ENCODE measurements at places on chromosomes 3 and 15. TPM values are rescaled to one million over a fixed set of nuclear protein-coding genes. Genes with fewer than 3 reads are reported as not detected.

DNA sequence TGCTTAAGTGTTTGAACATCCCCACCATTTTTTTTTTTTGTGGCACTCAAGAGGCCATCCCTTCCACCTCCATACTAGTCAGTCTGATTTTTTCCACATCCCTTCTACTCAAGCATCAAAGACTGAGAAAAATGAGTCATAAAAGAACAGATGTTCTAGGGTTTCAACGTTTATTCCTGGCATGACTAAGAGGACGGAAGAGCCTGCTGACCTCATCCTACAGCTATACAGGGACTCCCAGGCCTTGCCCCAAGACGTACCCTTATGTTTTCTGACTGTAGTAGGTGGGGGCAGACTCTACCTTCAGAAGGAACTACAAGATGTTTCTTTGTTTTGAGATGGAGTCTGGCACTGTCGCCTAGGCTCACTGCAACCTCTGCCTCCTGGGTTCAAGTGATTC lies 3.3 kb upstream of the ITPKA start:
- no peak for DNase-seq

DNA sequence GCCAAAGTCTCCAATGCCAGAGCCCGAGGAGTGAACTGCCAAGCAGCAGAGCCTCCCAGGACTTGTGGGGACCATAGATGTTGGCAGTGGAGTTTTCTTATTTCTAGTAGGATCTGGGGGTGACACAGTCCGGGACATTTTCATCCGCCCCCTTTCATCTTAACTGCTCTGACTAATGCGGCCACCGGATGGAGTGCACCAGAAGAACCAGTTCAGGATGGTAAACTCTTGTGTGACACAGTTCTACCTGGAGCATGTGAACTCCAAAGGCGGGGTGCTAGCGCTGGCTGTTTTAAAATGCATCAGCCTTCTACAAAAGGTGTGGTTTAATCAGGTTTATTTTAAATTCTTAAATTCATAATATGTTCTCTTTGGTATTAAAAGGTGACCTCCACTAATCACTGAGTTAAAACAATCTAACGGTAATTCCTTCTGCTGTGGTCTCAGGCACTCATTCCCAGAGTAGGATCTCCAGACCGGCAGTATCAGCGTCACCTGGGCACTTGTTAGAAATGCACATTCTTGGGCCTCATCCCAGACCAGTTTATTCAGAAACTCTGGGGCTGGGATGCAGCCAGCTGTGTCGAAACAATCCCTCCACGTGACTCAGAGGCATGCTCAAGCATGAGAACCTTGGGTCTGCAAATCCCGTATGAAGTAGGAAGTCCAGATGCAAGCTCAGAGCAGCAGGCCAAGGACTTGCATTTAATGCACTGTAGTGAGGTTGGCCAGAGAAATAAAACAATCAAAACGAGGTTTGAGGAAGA lies 105.5 kb downstream of the GABRB3 start:
- DNase-seq: peak; percentile 22

DNA sequence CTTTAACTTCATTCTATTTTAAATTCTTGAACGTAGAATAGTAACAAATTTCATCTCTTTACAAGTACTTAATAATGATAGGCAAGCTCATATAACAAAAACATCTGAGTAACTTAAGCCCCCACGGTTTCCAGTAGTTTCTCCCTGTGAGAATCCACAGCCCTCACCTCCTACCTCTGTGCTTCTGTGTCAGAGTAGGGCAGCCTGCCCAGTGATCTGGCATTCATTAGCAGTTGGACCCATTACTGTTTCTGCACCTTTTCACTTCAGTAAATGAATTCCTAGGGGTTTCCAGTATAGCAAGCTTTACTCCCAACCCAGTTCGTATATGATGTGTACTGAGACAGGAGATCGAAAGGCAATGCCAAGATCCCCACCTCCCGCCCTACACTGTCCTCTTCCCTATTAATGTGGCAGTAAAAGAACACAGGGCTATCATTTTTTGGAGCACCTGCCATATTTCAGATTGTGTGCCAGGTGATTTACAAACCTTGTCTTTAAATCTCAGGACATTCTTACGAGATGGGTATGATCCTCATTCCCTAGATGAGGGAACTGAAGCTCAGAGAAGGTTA lies 40.8 kb downstream of the EIF2AK4 start:
- DNase-seq: no peak

- DNase-seq: peak; percentile 12
These were observed 64.2 kb downstream of the MOBP start for GRCh38 chr3:39531665-39532064.

- DNase-seq: no peak
These were observed 765.5 kb downstream of the OTOL1 start for GRCh38 chr3:162262129-162262528.

DNA sequence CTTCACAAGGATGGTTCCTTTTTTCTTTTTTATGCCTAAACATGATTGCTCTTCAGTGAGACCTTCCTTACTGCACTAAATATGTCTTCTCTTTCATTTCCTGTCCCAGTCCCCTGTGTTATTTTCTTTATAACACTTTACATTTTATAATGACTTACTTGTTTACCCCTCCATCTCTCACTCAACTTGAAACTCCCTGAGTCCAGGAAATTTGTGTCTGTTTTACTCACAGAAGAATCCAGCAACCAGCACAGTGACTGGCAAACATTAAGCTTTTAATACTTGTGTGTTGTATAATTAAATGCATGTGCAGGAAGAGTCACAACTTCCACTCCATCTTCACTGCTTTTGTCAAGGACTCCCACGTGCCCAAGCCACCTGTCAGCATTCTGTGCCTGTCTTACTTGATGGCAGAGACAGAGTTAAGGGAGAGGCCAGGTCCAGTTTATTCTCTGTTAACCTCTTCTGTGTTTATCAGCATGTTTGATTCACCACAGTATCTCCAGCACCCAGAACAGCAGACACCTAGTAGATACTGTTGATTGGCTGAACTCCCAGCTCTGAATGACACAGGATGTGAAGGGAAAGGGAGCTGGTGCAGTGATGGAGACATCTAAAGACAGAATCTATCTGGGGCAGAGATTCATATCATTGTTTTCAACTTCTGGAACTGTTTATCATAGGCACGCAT lies 42.8 kb downstream of the SSR3 start:
- DNase-seq: no peak

- no peak for DNase-seq
These were observed 393.3 kb downstream of the TBC1D5 start for GRCh38 chr3:17349093-17349492.

DNA sequence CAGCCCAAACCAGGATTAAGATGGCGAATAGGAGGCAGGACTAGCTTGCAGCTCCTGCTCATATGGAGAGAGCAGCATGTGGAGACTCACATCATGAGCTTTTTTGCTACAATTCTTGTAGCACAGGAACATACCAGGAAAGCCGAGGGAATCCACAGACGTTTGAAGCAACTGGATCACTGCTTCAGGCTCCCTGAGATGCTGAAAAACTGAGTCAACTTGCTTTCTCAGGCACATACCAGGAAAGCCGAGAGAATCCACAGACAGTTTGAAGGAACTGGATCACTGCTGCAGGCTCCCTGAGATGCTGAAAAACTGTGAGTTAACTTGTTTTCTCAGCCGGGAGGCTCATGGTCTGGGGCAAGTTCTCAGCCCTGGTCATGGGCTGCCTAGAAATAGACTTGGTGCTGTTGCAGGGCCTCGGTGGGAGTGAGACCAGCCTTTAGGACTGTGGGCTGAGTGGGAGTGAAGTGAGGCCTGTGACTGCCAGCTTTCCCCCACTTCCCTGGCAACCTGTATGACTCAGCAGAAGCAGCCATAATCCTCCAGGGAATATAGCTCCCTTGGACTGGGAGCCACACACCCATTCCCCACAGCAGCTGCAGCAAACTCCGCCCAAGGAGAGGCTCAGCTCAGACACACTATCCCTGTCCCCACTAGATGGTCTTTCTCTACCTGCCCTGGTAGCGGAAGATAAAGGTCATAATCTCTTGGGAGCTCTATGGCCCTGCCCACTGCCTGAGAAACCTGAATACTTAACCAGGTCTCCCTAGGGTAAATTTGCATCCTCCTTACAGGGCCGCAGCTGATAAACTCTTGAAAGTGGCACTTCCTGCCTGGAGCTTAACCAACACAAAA lies 51.9 kb upstream of the PFN2 start:
- no peak for DNase-seq

- DNase-seq: no peak
These were observed 75.3 kb downstream of the SYNPR start for GRCh38 chr3:63353383-63353782.

GRCh38 chr3:9111866-9112265 lies 137.6 kb downstream of the SRGAP3 start:
- DNase-seq: peak; percentile 29

DNA sequence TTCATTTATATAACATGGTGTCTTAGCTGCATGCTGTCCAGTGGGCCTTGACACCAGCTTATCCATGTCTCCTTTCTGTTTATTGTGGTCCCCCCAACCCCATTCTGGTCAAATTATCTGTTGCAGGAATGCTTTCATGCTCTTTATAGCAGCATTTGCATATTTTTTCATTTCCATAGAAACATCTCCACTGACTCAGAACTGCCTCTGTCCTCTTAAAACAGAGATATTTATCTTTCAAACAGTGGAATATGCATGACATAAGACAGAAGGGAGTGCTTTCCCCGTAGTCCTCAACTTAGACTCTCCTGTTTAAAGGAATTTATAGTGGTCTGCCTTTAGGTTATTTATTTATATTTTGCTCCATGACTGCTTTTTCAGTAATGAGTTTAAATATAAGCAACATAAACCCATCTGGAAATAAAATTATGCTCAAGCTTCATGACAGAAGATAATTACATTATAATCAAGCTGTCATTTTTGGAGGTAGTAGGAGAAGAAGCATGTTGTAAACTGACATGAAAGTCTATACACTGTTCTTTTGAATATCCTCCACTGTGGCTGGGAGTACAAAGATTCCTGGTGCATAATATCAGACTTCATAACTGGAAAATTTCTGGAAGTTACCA lies 179.5 kb upstream of the CD96 start:
- no peak for DNase-seq

- no peak for DNase-seq
These were observed 88.6 kb downstream of the P3H2 start for GRCh38 chr3:190031887-190032752.

- DNase-seq: no peak
These were observed 27.9 kb upstream of the SLC25A36 start for GRCh38 chr3:140913728-140914127.

GRCh38 chr3:43030162-43030935 lies 51.2 kb downstream of the GASK1A start:
- no peak for DNase-seq

DNA sequence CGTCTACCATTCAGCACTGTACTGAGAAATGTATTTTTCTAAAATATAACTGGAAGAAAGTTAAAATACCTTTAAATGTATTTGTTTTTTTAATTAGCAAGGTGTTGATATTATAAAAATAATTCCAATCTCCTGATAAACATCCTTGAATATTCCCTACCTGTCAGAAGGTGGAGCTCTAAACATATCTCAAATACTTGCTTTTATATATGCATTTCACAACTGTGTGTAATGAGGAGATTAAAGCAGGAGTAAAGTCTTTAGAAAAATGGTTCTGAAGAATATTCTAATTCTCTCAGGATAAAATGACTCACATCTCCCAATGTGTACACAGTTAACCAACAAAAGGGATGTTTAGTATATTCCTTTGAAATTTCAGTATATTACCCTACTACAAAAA lies 422.7 kb downstream of the PLCL2 start:
- DNase-seq: no peak

- DNase-seq: no peak
These were observed 48.8 kb upstream of the LRRFIP2 start for GRCh38 chr3:37223141-37223558.

- no peak for DNase-seq
These were observed 208.7 kb upstream of the ROBO1 start for GRCh38 chr3:79976466-79976865.

DNA sequence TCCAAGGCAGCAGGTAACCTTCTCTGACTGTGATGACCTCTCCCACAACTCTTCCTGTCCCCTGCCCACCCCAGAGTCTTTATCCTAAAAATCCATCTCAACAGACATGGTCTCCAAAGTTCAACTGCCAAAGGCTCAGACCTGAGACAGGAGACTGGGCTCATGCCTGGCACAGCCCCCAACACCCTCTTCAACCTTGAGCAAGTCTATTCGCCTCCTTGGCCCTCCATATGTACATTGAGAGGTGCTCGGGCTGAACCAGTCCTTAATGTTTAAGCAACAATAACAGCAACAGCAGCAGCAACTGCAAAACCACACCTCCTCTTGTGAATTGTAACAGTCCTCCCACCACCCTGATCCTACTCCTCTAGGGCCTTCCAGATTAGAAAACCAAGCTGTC lies 9.9 kb downstream of the FAM3D start:
- no peak for DNase-seq

DNA sequence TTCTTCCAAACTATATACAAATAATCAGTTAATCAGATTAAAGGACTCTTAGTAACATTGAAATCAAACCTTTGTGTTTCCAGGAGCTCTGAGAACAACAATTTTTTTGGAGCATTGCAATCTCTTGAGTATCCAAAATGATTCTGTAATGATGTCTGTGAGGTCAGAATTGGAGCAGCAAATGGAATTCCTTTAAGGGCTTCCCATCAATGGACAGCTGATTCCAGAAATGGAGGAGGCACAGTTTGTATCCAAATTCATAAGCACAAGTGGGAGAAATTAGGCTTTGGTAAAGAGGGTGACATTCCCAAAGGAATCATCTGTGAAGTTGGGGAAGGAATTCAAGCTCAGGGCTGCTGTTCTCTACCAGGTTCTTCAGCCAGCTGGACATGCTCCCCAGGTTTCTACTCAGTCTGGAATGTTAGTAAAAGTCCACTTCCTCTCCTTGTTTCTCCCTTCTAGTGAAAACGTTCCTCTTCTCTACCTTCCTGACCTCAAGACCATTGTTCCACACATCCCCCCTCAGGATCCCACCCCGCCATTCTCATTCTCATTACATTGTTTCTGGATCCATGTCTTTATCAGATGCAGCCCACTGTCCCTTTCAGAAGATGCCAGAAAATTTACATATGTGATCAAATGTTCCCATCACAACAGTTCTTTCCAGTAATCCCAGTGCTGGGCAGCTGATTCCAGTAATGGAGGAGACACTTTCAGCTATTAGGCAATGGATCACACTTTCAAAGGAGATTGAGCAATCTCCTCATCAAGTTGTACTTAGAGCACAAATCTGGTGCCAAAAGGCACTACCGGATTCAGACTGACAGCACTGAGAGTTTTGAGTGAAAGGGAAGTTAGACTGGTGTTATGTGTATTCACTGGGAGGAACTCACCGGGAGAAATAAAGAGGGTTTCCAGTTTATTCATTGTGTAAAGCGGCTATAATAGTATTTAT lies 391.3 kb upstream of the TPRG1 start:
- DNase-seq: no peak

Gene RGMA
- total RNA-seq: 17.5 TPM

Gene DBR1
- total RNA-seq: 19.2 TPM

Gene DOCK3
- total RNA-seq: 1.3 TPM

Gene BUB1B
- 1.4 TPM for total RNA-seq

Gene TMEM212
- not detected for total RNA-seq

Gene GP9
- total RNA-seq: not detected

Gene PLSCR2
- 0.35 TPM for total RNA-seq

Gene SLC2A2
- 22.4 TPM for total RNA-seq

Gene NMD3
- 41.9 TPM for total RNA-seq

Gene TRIM59
- total RNA-seq: 5.6 TPM

Gene NUSAP1
- total RNA-seq: 9.1 TPM
